Osteocyte (in vitro differentiated cells): ENCODE measurements at places on chromosomes 2 and 18. TPM values are rescaled to one million over a fixed set of nuclear protein-coding genes. Genes with fewer than 3 reads are reported as not detected.

- no peaks in the 10 kb centered on the region for H3K36me3 ChIP-seq
- no peak overlapping the region for H3K4me3 ChIP-seq
- DNase-seq, result no peak
- no peak overlapping the region for H3K27ac ChIP-seq
- peaks cover 22% of the 10 kb centered on the region for H3K27me3 ChIP-seq
- H3K4me1 ChIP-seq, result no peaks in the 10 kb centered on the region
Measured at GRCh38 chr2:98664323-98664722, 55.9 kb downstream of the UNC50 start.

- peaks cover 15% of the 10 kb centered on the region for H3K4me1 ChIP-seq
- H3K4me3 ChIP-seq, result no peak overlapping the region
- H3K27me3 ChIP-seq, result no peaks in the 10 kb centered on the region
- no peak overlapping the region for H3K27ac ChIP-seq
Measured at GRCh38 chr2:143581134-143581533, 451.9 kb downstream of the ARHGAP15 start.

GRCh38 chr2:198309673-198310280, 505.4 kb downstream of the PLCL1 start:
- peaks cover 33% of the 10 kb centered on the region for H3K27me3 ChIP-seq
- no peaks in the 10 kb centered on the region for H3K36me3 ChIP-seq
- no peak for DNase-seq
- no peak overlapping the region for H3K4me3 ChIP-seq

- no peaks in the 10 kb centered on the region for H3K36me3 ChIP-seq
- no peak overlapping the region for H3K27ac ChIP-seq
- DNase-seq, result no peak
- no peak overlapping the region for H3K4me3 ChIP-seq
- H3K27me3 ChIP-seq, result peaks cover 14% of the 10 kb centered on the region
Measured at GRCh38 chr2:230578106-230578505, 134.5 kb upstream of the CAB39 start.

Gene LRRC30
- not detected in 2 replicates for total RNA-seq
